ENCODE measurements at places on chromosomes 7 and 10.

- DNase-seq: no peak
Measured at GRCh38 chr7:81482600-81483186, 287.2 kb downstream of the HGF start.

DNA sequence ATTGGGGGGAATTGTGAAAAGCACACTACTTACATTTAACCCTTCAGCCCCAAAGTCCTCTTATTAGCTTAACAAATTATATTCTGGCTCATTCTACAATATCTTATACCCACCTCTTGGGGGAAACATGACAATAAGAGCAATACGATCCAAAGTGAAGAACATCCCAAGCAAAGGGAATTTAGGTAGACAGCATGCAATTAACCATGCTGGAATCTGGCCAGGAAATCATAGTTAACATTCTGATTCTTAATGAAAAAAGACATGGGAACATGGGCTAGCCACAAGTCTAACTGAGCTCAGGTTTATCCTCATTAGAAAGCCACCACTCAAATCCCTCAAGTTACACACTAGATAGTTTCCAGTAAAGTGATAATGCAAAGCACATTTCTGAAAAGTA, 241.9 kb upstream of the SLC26A5 start:
- no peak for DNase-seq

DNA sequence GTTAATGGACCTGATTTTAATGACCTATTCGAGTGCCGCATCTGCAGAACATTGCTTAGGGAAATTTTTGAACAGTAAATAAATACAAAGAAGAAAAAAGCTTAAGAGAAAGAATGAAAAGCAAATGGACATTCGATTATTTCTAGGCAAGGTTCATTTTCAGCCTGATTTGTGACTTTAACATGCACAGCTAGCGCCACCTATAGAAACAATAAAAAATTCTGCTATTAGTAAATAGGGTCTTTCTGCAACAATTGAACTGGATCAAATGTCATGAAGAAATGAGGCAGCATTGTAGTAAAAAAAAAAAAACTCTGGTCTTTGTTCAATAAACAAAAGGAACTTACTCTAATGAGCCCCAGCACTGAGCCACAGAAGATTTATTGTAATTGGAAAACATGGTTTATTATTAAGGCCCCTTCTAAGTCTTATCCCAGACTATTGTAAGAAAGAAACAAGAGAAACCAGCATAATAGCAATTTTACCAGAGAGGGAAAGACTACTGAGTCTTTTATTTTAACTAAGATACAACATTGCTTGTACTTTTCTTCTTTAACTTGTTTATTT, 41.4 kb upstream of the GHITM start:
- DNase-seq: no peak

DNA sequence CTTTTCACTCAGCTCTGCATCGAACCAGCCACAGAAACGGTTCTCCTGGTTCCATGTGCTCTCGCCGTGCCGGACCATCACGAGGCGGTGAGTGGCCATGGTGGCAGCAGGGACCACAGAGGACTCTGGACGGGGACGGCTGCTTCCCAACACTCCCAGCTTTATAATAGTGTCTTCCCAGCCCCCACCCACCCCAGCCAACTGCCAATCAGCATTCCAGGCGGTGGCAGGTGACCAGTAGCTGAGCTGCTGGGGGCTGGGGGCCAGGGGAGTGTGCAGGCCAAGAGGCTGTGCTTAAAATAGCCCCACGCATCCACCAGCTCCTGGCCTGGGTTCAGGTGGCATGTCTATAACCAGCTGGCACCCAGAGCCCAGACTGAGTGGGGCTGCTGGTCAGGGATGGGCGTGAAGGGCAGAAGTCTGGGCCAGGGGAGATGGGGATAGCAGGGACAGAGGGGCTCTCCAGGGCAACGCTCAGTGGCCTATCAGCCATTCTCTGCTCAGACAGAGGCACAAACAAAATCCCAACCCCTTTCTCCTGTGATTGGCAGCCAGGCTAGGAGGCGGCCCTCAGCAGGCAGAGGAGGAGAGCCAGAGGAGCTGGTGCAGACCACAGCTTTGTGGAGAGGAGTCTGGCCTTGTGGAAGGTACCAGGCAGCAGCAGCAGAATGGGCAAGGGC, at the start of gene PGAM2:
PGAM2 (minus strand) TSS at position 137 of the 680 bp plus-strand sequence; CDS start at position 99, 38 bp downstream.
- no peak for DNase-seq

GRCh38 chr7:98064233-98064632, 42.4 kb upstream of the LMTK2 start:
- DNase-seq: no peak

DNA sequence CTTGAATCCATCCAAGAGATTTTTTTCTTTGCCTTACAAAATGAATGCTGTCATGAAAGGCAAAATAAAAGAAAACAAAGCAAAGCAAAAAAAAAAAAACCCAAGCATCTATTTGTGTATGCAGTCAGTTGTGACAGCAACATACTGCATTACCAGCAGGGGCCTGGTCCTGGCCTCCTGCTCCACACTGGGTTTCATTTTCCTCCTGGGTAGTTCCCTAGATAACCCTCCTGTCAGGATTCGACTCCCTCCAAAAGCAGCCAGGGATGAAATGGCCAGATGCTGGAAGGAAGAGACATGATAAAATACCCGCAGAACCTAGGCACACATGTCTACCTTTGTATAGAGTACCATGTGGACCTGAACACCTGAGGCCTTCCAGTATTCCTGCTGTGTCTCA, 148.6 kb downstream of the NRCAM start:
- DNase-seq: no peak

DNA sequence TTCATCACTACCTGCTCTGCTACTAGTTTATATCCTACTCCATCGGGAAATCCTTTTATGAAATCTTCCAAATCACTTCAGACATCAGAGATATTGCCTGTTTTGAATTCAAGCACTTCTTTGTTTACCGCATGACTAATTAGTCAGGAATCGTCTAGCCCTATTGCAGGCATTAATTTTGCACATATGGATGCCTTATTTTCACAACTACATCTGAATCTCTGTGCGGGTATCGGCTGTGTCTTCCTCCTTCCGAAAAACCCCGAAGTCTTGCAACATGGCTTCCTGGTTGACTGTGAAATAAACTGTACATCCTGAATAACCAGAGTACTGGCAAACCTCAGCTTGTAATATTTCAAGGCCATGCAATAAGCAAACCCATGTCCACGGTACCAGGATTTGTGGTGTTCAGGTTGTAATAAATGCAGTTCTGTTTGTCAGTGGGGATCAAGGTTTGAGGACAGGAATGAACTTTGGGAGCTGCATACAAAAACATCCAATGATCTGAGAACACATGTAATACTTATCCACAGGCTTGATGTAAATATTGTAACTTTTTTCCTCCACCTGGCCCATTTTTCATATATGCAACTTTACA, 642.1 kb downstream of the PARD3 start:
- no peak for DNase-seq

DNA sequence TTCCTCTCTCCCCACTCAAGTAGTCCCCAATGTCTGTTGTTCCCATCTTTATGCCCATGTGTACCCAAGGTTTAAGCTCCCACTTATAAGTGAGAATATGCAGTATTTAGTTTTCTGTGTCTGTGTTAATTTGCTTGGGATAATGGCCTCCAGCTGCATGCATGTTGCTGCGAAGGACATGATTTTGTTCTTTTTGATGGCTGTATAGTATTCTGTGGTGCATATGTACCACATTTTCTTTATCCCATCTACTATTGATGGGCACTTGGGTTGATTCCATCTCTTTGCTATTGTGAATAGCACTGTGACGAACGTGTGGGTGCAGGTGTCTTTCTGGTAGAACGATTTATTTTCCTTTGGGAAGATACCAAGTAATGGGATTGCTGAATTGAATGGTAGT, 170.2 kb upstream of the AUTS2 start:
- DNase-seq: no peak

GRCh38 chr7:35987016-35987415, 166.0 kb upstream of the EEPD1 start:
- no peak for DNase-seq

DNA sequence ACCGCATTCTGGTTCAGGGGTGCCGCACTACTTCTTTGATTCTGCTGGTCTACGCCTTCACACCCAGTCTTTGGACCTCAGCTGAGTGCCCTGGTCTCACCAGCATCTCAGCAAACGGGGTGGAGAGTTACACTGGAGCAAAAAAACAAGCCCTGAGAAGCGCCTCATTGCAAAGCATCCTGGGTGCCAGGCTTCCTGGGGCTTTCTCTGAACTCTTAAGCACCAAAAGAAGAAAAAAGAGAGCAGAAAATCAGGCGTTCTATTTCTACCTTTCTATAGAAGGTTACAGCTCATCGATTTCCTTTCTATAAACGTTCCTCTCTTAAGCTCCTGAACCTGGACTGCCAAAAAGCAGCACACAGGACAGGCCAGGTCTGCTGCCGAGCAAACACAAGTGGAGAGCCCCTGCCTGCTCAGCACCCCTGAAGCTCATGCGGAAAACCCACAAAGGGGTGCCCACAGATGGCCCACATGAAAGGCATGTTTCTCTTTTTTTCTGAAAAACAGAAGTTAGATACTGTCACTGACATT, 217.9 kb downstream of the SFMBT2 start:
- DNase-seq: no peak

DNA sequence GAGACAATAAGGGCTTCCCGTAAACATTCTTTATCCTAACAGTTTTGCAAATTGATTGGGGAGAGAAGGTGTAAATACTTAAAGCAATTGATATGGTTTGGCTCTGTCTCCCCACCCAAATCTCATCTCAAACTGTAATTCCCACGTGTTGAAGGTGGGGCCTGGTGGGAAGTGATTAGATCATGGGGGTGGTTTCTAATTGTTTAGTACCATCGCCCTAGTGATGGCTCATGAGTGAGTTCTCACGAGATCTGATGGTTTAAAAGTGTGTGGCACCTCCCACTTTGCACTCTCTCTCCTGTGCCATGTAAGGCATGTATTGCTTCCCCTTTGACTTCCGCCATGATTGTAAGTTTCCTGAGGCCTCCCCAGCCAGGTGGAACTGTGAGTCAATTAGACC, 22.1 kb upstream of the CAPZA2 start:
- no peak for DNase-seq

DNA sequence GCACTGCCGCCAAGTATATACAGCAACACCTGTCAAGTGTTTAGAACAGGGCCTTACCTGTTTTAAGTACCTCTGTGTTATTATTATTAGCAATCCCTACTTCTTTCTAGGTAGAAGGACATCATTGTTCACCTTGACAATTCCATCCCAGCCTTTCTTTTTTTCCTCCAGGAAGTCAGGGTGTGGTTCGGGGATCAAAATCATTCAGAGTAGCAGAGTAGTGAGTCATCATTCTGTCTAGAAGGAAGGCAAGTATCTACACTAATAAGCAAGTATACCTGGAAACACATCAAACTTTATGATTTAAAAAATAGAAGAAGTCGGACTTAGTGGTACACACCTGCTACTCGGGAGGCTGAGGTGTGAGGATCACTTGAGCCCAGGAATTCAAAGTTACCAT, 25.5 kb upstream of the CAPZA2 start:
- no peak for DNase-seq

DNA sequence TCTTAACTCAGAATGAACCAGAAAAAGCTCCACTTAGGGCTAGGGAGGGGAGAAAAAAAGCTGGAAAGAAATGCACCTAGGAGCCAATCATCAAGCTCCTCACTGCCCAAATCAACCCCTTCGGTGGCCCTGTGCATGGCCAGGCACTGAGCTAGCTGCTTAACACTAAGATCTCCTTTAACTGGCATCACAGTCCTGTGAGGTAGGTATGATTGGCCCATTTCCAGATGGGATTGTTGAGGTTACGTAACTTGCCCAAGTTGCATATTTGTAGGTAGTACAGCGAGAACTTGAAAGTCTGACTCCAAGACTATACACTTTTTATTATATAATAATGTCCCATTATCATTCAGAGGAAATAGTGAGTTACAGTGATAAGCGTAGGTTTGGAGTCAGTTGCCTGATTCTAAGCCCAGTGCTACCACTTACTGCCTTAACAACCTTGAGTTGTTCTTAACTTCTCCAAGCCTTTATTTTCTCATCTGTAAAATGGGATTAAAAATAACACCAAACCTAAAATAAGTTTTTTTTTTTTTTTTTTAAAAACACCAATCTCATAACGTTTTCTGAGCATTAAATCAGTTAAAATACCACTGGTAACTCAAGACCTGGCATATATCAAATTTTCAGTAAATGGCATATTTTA, 37.2 kb upstream of the ACSL5 start:
- DNase-seq: no peak

DNA sequence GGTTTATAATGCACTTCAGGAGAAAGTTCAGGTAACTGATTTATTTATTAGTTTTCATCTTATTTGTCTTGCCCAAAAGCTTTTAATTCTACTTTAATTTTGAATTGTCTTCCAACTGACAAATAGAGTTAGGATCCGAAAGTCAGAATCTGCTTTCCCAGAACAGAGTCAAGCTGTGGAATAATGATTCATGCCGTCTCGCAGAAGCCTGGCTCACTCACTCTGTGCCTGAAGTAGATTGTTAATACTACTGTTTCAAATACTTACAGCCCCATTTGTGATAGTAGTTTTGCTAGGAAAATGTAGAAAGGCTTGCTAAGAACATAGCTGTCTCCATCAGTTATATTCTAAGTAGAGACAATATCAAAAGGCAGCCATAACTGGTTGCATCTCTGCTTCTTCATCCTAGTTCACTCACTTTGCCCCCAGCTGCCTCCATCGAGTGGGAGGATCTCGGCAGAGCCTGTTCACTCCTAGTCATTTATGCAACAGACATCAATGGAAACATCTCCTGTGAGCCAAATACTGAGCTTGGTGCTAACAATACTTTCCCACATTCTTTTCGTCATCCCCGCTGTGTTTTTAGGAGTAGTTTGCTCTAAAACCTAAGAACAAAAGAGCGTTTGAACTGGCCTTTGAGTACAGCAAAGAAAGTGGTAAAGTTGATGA, 28.0 kb downstream of the ABRAXAS2 start:
- no peak for DNase-seq

DNA sequence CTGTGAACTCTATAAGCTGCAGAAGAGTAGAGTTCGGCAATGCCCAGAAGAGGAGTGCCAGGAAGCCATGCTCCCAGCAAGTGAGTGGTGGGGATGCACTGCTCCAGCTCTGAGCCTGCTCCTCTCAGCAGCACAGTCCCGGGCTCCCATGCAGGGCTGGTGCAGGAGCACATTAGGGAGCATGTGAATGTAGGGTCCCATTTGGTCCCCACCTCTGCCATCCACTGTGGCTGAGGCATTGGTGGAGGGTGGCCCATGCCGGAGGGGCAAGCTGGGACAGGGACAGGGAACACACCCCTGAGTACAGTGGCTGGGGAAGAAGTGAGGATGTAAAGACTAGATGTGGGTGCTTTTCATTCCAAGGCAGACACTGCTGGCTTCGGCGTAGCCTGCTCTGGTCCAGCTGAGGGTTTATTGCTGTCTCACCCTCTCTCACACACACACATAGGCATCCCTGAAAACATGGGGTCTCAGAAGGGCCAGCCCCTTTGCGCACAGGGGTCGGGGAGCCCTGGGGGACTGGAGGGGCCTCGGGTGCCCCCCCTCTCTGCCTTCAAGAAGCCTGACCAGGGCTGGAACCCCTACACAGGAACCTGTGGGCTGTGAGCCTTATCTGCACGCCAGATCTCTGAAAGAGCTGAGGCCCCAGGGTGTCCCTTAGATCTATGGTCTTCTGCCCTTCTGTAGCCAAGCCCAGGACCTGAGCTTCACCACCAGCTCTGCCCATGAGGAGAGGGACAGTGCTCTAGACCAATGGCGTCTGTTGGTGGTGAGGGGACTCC, 341.0 kb downstream of the TCERG1L start:
- DNase-seq: no peak

GRCh38 chr7:128398841-128399135, 11.0 kb downstream of the IMPDH1 start:
- no peak for DNase-seq

- no peak for DNase-seq
Measured at GRCh38 chr7:80791509-80791929, 127.3 kb downstream of the SEMA3C start.
